Caco-2 (cell line): ENCODE measurements at places on chromosomes 7 and 10.

DNA sequence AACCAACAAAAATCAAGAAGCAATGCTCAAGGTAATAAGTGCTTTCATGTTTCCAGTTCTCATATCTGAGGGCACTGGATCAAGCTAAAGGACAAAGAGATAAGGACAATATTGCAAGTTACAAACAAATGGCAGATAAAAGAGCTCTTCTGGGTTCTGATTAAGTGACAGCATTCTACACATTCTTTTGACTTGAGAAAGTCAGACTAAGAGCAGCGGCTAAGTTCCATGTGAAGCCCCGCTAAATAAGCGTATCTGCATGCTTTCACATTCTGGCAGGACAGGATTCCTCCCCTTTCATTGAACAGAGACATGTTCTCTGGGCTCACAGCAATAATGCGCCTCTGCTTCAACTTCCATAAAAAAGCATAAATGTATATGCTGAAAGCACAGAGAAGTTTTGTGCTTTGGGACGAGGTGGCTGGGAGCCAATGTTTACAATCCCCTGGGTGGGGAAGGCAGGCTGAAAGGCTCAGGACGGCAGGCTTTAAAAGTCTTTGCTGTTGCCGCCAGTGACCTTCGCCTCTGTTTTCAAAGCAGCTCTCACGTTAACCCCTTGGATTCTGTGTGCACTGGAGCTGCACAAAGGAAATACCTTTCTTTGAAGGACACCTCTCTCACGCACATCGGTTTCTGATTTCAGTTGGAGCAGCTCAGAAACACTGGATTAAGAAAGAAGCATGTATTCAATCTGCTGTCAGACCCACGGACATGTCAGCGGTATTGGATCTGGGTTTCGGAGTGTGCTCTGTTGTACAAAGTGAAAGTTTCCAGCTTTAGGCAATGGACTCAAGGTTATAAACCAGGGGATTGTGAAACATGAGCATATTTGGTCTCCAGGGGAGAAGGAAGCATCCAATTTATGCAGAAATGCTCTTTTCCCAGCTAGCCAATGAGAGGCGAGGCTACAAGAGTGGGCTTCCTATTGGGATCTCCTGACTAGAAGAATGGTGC is 105.4 kb upstream of the FAM133B start:
- DNase-seq, result peak; percentile 95

DNA sequence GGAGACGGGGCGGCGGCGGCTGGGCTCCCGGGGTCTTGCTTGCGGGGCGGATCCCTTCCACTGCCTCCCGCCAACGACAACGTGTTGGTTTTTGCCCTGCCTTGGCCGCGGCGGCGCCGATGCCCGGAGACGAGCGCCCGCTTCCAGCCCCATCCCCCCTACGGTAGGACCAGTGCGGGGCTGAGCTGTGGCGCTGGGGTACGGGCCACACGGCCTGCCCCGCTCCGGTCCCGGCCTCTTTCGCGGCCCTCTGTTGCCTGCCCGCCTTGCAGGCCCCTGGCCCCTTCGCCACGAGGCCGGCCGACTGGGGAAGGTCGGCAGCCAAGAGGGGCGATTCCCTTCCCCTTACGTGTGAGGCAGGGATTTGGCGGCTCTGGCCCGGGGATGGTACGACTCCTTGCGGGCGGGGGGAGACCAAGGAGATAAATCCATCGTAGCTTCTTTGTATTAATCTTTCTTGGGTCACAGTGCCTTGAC is 488 bp downstream of the EIF4H start:
- DNase-seq, result peak; percentile 59

DNA sequence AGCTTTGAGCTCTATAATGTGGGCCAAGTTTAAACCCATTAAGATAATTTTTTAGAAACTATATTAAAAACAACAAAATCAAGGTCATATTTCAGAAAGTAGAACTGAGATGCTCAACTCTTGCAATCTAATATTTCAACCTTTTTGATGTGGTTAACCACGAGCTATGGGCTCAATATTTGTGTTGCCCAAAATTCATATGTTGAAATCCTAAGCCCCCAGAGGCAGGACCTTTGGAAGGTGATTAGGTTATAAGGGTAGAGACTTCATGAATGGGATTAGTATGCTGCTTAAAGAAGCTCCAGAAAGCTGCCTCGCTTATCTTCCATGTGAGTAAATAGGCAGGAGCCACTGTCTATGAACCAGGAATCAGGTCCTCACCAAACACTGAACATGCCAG is 284.4 kb downstream of the CRPPA start:
- no peak for DNase-seq

GRCh38 chr10:94403380-94404213 is 1.3 kb downstream of the TBC1D12 start:
- DNase-seq, result peak; percentile 76

DNA sequence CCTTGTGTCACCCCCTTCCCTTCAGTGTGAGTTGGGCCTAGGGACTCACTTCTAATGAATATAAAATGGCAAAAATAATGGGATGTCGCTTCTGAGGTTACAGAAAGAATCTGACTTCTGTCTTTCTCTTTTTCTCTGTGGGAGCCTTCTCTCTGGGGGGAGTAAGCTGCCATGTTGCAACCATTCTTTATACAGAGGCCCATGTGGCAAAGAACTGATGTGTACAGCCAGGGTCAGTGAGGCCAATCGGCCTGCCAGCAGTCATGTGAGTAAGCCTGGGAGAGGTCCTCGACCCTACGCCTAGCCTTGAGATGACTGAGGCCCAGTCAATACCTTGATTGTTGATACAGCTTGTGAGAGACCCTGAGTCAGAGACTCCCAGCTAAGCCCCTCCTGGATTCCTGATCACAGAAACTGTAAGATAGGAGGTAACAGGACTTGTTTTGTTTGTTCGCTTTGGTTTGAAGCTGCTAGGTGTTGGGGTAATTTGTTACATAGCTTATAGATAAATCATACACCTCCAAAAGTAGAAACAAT is 1.7 kb downstream of the TCAF1 start:
- peak; percentile 36 for DNase-seq

GRCh38 chr7:100141555-100141949 is 7.2 kb upstream of the LAMTOR4 start:
- no peak for DNase-seq

- DNase-seq, result no peak
Measured at GRCh38 chr10:58993480-58994221, 182.8 kb upstream of the PHYHIPL start.

DNA sequence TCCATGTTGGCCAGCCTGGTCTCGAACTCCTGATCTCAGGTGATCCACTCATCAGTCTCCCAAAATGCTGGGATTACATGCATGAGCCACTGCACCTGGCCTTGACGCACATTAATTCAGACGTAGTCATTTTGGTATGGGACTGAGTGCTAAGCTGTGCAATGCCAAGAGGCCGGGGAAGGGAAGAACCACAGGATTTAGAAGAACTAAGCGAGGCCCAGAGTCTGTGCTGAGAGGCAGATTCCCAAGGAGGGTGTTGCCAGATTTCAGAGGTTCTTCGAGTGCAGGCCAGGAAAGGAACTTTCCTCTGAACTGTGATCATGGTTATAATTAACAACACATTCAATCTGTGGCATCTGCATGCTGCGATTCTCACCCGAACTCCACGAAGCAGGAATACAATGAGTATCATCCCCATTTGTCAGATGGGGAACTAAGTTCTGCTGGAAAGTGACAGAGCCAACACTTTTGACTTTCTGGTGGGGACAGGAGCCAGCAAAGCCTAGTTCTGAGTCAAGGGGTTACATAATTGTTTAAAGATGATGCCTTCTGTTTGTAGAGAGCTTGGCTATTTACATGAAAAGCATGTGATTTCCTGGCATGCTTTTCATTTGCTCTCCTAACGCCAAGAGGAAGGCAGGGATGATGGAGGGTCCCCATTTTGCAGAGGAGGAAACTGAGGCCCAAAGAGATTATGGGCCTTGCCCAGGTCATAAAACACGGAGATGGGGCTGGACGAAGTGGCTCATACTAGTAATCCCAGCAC is 6.2 kb upstream of the ZAN start:
- no peak for DNase-seq

DNA sequence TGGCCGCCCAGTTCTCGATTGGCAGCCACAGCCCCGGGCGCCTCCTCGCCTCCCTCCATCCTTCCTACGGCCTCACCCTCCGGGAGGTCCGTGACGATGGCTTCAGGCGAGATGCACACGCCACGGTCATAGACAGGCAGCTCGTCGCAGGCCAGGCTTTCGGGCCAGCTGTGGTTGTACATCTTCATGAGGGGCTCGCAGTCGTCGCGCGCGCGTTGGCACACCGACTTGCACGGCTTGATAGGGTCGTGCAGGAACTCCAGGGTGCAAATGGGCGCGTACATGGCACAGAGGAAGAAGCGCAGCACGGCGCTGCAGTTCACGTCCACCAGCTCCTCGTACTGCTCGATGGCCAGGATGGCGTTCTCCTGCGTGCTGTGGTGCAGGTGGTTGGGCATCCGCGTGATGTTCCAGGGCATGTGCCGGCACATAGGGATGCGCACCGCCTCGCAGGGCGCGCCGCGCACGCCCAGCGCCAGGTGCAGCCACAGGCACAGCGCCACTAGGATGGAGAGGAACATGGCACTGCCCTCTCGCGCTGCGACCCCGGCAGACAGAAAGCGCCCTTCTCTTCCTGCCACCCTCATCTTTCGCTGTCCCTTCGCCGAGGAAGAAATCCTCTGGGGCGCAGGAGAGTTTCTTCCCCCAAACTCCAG is 472 bp downstream of the SFRP4 start:
- no peak for DNase-seq

GRCh38 chr10:32210306-32211045 is 136.5 kb downstream of the EPC1 start:
- peak; percentile 59 for DNase-seq

DNA sequence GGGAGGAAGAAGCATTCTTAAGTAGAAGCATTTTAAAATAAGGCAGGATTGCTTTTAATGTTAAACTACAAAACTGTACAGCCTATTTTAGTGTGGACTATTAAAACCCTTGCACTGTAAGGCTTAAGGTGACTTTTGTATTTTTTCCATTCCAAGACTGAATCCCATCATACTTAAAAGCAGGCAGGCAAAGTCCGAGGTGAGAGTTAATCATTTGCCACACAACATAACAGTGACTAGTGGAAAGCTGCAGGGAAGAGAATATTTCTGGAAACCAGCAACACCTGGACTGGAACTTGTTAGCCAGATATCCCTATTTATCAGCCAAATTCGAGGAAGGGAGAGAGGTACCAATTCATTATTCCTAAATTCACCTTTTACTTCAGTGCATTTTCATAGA is 3.5 kb downstream of the PRR15 start:
- no peak for DNase-seq

DNA sequence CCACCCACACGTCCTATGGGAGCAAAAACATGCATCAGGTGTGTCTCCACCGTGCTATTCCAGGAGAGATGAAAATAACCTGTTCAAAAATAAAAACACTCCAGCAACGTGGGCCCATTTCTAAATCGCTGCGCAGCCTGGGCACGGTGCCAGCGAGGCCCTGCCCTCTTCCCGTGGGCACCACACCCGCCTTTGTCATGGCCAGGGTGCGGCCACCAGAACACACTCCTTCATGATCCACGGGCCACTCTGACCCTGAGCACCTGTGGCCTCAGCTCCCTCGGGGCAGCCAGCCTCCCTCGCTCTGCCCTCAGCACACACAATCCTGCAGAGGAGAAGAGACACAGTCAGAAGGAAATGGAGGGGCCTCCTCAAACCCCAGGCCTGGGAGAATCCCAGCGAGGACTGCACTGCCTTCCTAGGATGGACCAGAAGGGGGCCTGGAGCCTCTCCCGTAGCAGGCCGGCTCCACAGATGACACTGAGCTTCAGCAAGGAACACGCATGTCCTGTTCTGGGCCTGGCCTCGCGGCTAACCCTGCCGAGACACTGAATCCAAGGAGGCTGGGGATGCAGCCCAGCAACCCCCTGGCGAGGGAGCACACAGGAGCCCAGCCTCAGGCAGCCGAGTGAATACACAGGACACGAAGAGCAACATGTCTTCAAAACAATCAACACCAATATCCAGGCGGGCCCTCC is 169.0 kb downstream of the MAD1L1 start:
- DNase-seq, result peak; percentile 20

DNA sequence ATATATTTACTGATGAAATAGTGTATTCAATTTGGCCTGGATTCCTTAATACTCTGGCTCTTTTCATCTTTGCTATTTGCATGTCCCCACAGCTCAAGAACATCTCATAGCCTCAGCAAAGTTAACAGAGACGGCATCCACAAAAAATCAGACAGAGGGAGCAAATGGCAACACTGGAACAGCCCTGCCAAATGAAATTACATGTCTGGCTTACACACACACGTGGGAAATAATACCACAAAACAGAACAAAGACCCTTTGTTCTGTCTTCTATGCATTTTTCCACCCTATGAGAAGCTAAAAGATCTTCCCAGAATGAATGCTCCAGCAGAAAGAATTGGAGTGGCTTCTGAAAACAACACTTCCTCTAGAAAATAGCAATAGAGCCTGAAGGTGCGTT is 139.5 kb downstream of the ALOX5 start:
- no peak for DNase-seq

- no peak for DNase-seq
Measured at GRCh38 chr10:86439544-86439943, 72.9 kb upstream of the GRID1 start.

- DNase-seq, result no peak
Measured at GRCh38 chr7:29968683-29969395, 20.8 kb downstream of the SCRN1 start.

DNA sequence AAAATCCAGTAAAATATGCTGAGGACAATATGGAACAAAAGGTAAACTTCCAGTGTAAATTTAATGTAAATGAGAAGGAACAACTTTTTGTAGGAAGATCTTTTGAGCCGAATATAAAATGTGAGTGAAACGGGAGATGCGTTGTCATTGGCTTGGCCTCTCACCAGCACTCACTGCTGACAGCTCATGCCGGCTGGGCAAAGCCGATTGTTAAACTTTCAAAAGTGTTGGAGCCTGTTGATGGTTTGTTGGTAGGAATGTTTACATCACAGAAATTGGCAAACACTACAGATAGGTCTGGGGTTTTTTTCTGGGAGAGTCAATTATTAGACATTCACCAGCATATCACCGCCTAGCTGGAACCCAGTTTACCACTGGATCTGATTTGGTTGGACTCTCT is 6.1 kb downstream of the PSTK start:
- DNase-seq, result no peak
